ENCODE measurements at places on chromosomes 7 and 10.

DNA sequence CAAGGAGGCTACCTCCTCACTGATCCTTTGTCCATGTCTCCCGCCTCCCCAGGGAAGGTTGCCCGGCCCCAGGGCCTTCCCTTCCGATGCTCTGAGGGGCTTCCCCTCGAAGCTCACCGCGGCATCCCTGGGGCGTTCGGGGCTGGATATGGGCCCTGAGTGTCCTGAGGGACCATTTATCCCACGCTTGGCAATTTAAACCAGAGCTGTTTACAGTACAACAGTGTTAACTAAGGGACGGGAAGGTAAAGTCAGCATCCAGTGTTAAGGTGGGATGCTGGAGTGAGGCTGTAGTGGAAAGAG, 92.0 kb downstream of the TCERG1L start:
- no peak for DNase-seq

DNA sequence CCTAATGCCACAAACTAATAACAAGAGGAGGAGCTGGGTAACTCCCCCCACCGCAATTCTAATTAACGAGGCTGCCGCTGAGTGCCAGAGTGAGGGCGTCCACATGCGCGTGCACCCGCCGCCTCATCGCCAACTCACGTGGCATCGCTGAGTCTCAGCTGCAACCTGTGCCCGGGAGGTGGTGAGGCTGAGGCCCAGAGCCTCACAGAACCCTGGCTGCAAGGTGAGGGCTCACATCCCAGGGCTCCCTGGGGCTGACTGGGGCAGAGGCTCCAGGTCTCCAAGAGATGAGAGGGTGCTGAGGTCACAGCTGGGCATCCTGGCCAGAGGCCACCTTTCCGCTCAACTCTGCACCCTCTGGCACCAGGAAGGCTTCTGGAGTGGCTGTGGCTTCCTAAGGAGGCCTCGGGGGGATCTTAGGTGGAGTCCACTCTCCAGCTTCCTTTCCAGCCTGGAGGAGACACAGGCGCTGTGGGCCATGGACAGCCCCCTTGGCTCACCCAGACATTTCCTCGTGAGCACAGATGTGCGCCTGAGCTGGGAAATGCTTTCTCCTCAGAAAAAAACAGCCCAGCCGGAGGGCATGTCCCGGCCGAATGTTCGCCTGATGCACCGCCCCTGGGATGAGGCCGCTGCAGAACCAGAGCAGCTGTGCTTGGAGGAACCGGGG, 242.6 kb downstream of the MAD1L1 start:
- DNase-seq = no peak

GRCh38 chr10:133044401-133044811, 43.3 kb upstream of the ADGRA1 start:
- no peak for DNase-seq

DNA sequence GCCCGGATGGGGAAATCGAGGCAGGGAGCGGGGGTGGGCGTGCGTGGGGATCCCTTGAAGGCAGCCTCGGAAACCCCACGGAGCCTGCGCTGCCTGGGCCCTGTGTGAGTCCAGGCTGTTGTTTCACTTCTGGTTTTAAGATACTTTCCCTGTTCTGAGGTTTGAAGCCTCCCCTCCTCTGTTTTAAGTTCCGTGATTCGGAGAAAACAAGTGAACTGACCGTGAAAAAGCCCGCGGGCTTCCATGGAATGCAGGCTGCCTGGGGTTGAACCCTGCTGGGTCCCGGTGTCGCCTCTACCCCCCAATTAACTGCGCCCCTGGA, 401 bp downstream of the LRRC27 start:
- DNase-seq = no peak

DNA sequence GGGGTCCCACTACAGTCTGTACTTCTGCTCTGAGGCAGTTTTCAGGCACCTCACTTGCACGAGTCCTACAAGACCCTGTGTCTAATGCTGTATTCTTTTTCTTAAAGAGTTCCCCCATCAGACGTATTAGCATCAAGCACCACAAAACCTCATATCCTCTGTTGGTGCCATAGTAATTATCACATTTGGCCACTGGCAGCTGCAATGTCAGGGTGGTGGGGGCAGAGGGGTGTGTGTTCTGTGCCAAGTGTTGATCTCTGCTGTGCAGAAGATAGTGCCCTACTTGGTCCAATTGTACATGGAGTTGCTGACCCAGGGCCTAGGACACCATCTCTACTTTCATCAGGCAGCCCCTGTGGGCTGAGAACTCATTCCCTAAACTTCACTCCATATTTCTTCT, 20.0 kb upstream of the JAZF1 start:
- DNase-seq = no peak

- no peak for DNase-seq
Observed at GRCh38 chr7:102287981-102288278, 1.3 kb downstream of the SH2B2 start.

GRCh38 chr7:151782598-151783448, 94.1 kb downstream of the PRKAG2 start:
- DNase-seq = peak; percentile 33

GRCh38 chr7:102916426-102916825, 3.6 kb downstream of the LRRC17 start:
- DNase-seq = peak; percentile 17

DNA sequence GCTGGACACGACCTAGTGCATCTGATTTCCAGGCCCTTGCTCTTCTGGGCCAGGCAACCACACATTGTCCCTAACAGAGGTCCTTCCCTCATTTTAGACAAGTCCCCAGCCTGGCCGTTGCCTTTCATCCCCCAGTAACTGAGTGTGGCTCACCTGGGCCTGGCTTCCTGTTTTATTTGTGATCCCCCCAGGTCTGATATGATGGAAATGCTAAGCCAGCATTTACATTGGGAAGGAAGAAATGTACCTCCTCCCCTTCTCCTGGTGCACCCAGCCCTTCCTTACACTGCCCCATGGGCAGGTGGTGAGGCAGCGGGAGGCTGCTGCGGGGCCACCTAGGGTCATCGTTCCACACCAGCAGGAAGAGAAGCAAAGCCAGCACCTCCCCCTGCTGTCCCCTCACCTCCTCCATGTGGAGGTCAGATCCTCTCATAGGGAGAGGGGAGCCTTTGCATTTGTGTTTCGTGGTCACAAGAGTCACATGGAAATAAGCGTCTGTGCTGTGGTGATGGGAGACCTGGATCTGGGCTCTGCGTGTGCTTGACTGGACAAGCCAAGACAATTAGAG, 108.8 kb downstream of the GLRX3 start:
- no peak for DNase-seq

DNA sequence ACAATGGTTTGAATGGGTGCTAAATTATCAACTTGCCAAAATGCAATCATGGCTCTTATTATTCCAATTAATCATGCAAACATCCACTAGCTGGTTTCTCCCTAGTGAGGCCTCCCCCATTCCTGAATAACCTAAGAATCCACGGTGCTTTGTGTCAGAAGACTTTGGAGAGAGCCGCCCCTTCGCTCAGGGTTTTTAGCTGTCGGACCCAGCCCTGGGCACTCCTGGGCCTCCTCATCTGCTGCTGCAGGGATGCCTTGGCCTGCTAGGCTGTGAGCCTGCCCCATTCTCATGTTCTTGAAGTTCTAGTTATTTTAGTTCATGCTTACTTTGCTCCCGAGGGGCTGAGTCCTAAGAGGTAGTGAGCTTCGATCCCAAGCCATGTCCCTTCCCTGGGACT, 34.1 kb upstream of the SFRP5 start:
- DNase-seq = no peak

DNA sequence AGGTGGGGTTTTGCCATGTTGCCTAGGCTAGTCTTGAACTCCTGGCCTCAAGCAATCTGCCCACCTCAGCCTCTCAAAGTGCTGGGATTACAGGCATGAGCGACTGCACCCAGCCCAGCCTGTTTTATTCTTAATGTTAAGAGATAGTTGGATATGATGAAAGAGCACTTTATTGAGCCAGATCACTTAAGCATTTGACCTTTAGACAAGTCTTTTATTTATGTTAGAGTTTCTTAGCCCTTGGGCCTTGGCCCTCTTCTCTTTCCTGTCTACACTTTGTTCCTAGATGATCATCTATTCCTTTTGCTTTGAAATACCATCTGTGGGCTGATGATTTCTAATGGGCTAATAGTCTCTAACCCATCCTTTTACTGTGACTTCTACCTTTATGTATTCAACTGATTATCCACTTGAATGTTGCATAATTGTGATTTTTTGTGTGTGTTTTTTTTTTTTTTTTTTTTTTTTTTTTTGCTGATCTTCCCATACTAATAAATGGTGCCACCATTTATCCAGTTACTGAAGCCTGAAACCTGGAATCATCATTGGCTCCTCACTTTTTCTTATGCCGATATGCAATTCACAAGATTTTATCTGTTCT, 34.8 kb downstream of the BTRC start:
- DNase-seq = no peak

DNA sequence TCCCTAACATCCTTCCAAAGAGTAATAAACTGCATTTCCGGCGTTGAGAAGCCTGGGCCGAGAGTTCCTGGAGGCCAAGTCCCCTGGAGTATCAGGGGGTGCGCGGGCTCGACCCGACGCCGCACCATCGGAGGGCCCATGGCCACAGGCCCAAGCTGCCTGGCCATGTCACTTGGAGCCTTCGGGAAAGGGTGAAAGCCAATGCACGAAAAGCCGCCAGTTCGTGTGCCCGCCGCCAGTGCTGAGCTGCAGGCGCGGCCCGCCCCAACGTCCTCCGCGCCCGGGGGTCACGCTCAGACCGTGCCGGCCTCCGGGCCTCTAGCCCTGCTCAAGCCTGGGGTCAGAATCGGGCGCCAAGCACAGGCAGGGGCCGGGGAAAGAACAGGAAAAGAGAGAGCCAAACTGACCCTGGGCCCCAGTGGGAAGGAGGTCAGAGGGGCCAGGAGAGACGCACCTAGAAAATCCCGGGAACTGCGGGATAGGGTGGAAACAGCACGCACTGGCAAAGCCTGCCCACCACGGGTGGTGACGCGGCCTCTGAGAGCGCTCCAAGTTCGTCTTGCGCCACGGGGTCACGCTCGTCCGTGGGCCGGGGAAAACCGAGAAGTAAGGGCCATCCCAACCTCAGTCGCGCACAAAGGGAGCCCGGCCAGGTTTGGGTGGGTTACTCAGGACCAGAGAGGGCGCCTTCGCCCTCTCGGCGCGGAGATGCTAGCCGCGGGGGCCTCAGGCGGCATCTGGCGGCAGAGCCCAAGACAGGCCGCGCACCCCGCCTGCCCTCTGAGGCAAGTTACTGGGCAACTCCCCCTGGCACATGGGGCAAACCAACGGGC, 4.2 kb upstream of the EBF3 start:
- no peak for DNase-seq

DNA sequence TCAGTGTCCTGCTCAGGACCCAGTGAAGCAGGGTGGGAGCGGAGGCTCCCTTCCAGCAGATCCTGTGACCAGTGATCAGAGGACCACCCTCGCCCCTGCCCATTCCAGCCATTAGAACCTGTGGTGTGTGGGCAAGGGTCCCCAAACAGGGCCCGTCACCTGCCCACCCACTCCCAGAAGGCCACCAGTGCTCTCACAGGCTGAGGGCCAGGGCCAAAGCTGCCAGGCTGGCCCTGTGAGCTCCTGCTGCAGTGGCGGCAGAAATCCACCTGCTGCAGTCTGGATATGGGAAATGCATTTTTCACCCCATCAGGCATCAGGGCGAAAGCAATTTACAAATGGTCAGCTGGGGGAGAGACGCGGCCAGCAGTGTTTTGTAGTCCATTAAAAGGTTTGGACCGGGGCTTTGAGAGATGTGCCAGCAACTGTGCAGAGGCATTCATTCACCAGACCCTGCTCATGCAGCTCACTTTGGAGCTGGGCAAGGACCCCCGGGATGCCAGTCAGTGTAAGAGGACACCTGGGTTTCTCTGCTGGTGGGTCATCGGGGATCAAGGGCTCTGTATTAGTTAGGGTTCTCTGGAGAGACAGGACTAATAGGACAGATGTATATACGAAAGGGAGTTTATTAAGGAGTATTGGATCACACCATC, 75.2 kb upstream of the PRLHR start:
- no peak for DNase-seq

DNA sequence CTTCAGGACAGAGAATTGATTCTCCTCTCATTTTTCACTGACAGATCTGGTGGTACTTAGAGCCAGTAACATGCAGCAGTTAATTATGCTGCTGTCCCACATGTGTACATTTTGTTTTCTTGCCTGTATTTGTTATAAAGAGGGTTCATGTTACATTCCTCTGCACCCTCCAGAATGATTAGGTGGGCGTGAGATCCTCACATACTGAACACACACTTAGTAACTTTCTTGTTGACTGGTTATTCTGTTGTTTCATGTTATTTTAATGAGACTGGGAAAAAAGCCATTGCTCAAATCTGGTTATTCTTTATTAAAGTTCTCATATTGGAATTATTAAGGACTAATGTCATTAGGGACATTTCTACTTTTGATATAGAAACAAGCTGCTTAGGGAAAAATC, 409.1 kb downstream of the SDK1 start:
- DNase-seq = no peak

- no peak for DNase-seq
Observed at GRCh38 chr10:133096616-133097269, 9.0 kb downstream of the ADGRA1 start.

- DNase-seq = no peak
Observed at GRCh38 chr7:31007634-31008033, 43.9 kb downstream of the GHRHR start.

GRCh38 chr10:125160856-125161706, 718 bp upstream of the CTBP2 start:
- DNase-seq = peak; percentile 77

DNA sequence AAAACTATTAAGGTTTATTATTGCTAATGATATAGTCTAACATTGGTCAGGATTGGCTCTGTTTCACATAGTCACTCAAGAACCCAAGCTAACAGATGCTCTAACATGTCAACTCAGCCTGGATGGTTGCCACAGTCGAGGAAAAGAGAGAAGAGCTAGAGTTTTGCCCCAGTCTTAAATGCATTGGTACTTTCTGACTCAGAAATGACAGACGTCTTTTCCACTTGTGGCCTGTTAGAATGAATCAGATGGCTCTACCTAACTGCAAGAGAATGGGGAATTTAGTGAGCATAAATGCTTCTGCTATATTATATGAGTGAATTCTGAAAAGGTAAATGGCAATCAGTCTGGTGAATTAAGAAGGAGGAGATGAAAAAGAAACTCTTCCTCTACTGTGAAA, 13.9 kb downstream of the HECTD2 start:
- DNase-seq = no peak

GRCh38 chr10:28790146-28790545, 112.8 kb downstream of the BAMBI start:
- no peak for DNase-seq

- DNase-seq = no peak
Observed at GRCh38 chr7:1362301-1362700, 97.0 kb downstream of the MICALL2 start.

- no peak for DNase-seq
Observed at GRCh38 chr10:47034441-47035051, 123.3 kb downstream of the PTPN20 start.

Measured in amniotic stem cell (primary cell).